ENCODE measurements at places on chromosomes 7 and 10. TPM values are rescaled to one million over a fixed set of nuclear protein-coding genes. Genes with fewer than 3 reads are reported as not detected.
A peak's percentile ranks its signal among the peaks of the same experiment; 100 is the strongest.

The NCF1 gene
- 32.8 TPM for total RNA-seq

The GDF2 gene
- total RNA-seq, result not detected

The GIMAP7 gene
- 47.0 TPM for total RNA-seq

The ELFN1 gene
- 4.3 TPM for total RNA-seq

The CDC123 gene
- total RNA-seq, result 44.3 TPM

The MOGAT3 gene
- total RNA-seq, result not detected

The KCP gene
- 1.3 TPM for total RNA-seq

The NME8 gene
- 2.1 TPM for total RNA-seq

The OR2A7 gene
- total RNA-seq, result 13.9 TPM

The BMPER gene
- total RNA-seq, result 10.0 TPM

The RNF32 gene
- total RNA-seq, result 1.9 TPM

The AGBL3 gene
- 3.9 TPM for total RNA-seq

The EPO gene
- total RNA-seq, result not detected

The CALY gene
- total RNA-seq, result not detected

The ANKRD61 gene
- not detected for total RNA-seq

GRCh38 chr7:27062946-27063345 lies 32.9 kb downstream of the HOXA1 start:
- no peak for DNase-seq

DNA sequence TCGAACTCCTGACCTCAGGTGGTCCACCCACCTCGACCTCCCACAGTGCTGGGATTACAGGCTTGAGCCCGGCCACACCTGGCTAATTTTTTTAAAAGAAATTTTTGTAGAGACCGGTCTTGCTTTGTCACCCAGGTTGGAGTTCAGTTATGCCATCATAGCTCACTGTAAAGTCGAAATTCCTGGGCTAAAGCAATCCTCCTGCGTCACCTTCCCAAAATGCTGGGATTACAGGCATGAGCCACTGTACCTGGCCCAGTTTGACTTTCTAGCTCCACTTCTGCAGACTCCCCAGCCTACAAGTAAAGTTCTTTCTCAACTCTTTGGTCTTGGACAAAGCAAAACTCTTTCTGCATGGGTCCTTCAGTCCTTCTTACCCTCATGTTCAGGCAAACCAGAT lies 214.1 kb downstream of the SKIDA1 start:
- no peak for DNase-seq

DNA sequence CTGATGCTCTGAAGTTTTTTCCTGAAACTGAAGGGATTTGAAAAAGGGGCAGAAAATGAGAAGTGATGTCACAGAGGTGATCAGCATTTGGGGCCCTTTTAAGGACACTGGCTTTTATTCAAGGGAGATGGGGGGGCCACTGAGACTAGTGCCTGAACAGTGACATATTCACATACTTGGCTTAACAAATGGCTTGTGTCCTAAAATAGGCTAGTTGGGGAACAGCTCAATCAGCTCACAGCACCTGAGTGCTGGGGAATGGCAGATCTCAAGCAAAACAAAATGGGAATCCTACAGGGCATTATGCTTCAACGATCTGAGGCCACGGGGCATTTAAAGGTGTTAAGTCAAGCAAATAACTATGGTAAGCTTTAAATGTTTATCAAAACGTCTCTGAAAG lies 90.1 kb downstream of the UBE2H start:
- DNase-seq, result no peak

- DNase-seq, result no peak
Measured at GRCh38 chr10:71127773-71128172, 84.6 kb upstream of the UNC5B start.

DNA sequence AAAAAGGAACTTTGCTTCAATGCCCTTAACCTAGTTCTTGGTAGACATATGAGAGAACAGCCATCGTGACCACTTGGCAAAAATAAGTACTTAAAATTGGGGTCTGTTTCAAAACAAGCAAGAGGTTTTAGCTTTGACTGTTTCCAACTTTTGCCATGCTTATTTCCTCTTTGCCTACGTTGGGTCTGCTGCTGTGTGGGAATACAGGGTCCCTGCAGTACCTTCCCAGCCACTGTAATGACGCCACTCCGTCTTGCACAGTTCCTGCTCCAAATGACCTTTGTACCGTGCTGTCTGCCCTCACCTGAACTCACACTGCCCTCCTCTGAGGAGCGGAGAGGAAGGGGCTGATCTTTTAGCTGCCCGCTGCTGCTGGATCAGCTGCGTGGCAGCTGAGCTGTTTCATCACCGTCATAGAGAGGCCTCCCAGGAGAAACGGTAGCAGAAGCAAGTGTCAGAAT lies 133.1 kb downstream of the MAPK8 start:
- peak; percentile 69 for DNase-seq

GRCh38 chr10:49330127-49330665 lies 31.2 kb downstream of the C10orf71 start:
- no peak for DNase-seq

DNA sequence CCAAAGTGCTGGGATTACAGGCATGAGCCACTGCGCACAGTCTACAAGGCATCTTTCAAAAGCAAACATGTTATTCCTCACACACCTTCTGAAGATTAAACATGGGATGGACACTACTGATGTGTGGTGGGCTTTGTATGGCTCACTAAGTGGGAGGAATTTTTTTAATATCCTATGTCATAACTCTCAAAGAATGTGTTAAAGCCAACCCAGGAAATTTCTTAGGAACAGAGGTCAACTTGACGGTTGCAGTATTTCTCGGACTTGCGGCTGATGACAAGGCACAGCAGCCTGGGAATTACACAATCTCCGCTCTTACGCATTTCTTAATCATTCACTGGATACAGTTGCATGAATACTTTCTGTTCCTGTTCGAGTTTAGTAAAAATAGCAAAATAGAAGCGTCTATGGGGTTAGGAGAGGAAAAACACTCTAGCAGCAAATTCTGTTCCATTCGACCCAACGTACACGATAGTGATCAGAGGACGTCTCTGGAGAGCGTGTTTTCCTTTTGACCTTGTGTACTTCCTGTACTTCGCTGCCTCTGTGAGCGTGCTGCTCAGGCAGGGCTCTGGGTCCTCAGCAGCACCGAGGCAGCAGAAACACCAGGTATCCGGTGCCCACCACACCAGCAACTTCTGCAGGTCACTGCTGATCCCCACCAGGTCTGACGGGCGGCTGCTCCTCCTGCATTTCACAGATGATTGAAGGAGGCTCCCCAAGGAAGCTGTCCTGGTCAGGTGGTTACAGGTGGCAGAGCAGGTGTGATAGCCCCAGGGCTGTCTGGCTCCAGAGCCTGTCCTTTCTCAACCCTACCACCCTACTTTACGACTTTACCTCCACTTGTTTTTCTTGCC lies 26.4 kb upstream of the SRGN start:
- peak; percentile 73 for DNase-seq

DNA sequence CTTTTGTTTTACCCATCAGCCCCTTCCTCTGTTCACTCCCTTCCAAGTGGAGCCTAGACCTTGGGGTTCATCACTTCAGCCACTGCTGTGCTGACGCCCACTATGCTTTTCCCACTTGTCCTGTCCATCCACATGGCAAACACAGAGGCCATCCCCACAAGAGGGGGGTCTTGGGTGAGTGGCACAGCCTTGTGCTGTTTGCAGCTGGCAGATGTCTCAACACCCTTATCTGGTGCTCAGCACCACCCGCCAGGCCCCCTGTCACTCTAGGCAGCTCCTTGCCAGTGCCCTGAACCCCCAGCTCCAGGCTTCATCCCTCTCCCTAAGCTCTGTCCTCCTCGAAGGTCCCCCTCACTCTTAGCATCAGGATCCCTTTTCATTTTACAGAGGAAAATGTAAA lies 13.1 kb downstream of the BLVRA start:
- DNase-seq, result peak; percentile 35

- DNase-seq, result no peak
Measured at GRCh38 chr7:55120074-55120473, 101.3 kb downstream of the EGFR start.

- no peak for DNase-seq
Measured at GRCh38 chr10:35359873-35360272, 23.6 kb downstream of the CCNY start.

DNA sequence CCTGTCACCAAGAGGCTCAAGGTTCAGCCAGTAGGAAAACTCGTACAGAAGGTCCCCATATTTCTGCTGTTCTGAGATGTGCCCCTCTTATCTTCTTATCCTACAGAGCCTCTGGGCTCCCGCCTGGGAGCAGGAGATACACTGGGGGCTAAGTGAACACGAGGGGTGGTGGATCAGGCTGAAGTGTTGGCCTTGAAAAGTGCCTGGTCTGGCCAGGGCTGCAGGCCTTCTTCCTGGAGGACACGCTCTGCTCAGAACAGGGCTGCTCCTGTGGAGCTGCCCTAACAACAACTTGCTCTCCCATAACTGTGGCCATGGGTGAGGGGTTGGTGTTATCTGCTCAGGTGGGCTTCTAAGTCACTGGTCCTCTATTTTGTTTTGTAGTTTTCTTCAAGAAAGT lies 33.7 kb downstream of the C10orf120 start:
- no peak for DNase-seq

- no peak for DNase-seq
Measured at GRCh38 chr7:97772045-97772901, 40.4 kb downstream of the TAC1 start.

DNA sequence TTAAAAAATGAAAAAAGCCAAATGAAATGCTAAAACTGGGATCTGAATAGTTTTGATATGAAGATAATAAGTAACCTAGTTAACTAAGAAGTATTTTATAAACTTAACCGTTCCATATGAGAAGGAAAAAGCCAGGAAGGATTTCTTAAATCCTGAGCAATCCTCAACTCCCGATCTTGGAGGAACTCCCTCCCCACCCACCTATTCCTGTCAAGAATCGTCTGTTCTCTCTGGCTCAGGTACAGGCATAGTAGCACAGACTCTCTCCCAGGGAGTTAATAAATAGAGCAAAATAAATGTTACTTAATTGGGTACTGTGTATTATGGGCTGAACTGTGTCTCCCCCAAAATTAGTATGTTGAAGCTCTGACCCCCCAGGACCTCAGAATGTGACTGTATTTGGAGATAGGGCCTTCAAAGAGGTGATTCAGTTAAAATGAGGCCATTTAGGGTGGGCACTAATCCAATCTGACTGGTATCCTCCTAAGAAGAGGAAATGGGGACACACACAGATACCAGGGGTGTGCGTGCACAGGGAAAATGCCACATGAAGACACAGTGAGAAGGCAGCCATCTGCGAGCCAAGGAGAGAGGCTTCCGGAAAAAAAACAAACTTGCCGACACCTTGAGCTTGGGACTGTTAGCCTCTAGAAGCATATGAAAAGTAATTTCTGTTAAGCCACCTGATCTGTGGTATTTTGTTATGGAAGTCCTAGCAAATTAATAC lies 28.7 kb downstream of the PUS7 start:
- no peak for DNase-seq

DNA sequence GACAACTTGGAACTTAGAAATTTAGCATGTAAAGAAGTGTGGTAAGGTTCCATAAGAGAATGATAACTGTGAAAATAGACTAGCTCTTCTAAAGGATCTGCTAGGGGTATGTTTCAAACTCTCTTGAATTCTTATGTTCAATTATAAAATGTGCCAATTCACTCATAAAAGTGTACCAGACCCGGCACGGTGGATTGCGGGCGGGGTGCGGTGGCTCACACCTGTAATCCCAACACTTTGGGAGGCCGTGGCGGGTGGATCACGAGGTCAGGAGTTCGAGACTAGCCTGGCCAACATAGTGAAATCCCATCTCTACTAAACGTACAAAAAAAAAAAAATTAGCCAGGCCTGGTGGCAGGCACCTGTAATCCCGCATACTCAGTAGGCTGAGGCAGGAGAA lies 105.4 kb upstream of the CAV2 start:
- no peak for DNase-seq

GRCh38 chr7:142790056-142790455 lies 19.3 kb downstream of the PRSS2 start:
- DNase-seq, result no peak

DNA sequence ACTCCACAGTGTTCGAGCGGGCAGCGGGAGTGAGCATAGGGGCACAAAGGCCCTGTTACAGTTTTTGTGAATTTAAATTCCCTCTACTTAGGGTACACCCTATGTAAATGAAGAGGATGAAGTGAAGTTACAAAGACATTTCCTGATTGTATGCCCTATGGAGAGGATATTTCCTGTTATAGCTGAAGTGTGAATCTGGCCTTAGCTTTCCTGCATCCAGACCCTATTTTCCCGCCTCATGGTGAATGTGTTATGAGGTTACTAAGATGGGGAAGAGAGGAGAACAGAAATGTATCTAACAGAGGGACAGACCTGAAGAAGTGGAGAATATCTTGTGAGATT lies 37.8 kb upstream of the COMMD3 start:
- no peak for DNase-seq

DNA sequence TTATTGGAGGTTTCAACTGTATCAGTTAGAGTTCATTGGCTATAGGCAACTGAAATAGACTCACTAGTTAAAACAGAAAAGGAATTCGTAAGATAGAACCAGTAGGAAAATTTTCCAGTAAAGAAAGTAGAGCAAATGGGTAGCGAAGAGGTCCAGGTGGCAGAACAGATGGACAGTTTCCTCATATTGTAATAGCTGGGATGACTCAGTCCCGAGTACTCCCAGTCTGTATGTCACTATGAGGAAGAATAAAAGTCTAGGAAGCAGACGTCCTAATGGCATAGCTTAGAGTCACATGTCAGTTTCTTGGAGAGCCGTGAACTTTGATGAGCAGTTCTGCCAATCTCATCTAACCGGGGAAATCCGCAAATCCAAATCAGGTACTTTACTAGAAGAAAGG lies 95.3 kb downstream of the RNF32 start:
- no peak for DNase-seq

GRCh38 chr7:114916261-114916892 lies 5.5 kb upstream of the MDFIC start:
- DNase-seq, result no peak

- DNase-seq, result no peak
Measured at GRCh38 chr7:47465191-47465590, 116.7 kb downstream of the TNS3 start.

DNA sequence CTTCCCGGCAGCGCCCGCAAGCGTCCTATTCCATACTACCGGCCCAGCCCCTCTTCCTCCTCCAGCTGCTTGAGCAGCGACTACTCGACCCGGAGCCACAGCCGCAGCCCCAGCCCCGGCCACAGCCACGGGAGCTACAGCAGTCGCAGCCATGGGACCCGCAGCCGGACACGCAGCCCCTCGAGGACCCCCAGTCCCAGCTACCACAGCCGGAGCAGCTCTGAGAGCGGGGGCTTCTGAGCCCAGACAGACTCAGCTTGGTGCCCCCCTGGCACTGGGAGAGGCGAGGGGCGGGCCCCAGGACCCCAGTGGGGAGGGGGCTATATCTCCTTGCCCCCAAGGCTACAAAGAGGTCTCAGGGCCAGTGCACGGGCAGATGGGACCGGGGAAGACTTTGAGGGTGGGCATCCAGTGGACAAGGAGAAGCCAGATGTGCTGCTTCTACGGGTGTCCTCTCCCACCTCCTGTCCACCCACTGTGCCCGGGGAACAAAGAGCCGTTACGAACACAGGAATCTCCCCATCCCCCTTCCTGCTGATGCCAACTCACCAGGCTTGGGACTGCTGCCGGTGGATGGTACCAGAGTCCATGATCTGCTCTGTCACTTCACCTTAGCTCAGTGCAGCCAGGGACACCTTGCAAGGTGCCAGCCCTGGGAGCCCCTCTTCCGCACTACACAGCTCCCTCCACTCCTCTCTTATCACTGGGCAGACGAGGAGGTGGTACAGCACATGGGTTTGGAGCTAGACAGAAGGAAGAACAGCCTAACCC lies 16.7 kb upstream of the HSPB1 start:
- no peak for DNase-seq

- DNase-seq, result no peak
Measured at GRCh38 chr7:99013266-99014112, 130.4 kb downstream of the SMURF1 start.

GRCh38 chr7:27154369-27154768 lies 2.0 kb upstream of the HOXA3 start:
- no peak for DNase-seq
